MM.1S (cell line): ENCODE measurements at places on chromosomes 5 and 9.

GRCh38 chr5:76404223-76405211, 1.4 kb downstream of the IQGAP2 start:
- peak overlapping the region; percentile 99 for H3K27ac ChIP-seq
- H3K36me3 ChIP-seq, result no peaks in the 10 kb centered on the region
- peak overlapping the region; percentile 79 for H3K4me3 ChIP-seq
- peaks cover 35% of the 10 kb centered on the region for H3K4me1 ChIP-seq
- DNase-seq, result peak; percentile 79

DNA sequence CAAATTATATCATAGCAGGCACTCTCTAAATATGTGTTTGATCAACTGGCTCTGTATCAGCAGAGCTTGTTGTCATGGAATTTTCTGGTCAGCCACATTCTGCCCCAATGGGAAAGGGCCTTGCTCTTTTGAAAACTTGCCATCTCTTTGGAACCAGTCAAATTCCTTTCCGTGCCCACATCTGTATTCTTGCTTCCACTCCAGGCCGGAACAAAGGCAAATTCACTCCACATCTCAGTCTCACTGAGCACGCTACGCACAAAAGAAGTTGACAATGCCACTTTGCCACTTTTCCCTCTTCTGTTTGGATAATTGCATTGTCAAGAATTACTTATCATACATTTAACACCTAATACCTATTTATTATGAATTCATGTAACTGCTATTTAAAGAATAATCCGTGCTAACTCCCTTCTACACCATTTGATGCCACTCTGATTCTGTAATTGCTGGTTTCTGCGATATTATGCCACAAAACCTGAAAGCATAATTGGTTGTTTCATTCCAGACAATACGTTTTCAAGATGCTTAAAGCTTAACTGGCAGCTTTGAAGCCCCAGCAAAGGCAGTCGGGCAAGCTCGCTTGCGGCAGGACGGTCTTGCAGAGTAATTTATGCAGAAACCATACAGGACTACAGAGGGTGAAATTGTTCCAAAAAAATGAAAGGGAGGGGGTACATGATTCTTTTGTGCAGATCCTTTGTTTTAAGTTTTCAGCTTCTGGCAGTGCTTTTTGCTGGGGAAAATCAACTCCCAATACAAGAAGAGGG, 277.7 kb downstream of the MSX2 start:
- no peaks in the 10 kb centered on the region for H3K36me3 ChIP-seq
- H3K27me3 ChIP-seq, result no peaks in the 10 kb centered on the region; the same call in 1 of the 2 replicates
- no peak overlapping the region for H3K27ac ChIP-seq
- DNase-seq, result no peak
- H3K4me3 ChIP-seq, result no peak overlapping the region

GRCh38 chr9:31623511-31623910, 760.9 kb upstream of the ACO1 start:
- DNase-seq, result no peak
- no peaks in the 10 kb centered on the region for H3K4me1 ChIP-seq
- no peaks in the 10 kb centered on the region for H3K36me3 ChIP-seq

DNA sequence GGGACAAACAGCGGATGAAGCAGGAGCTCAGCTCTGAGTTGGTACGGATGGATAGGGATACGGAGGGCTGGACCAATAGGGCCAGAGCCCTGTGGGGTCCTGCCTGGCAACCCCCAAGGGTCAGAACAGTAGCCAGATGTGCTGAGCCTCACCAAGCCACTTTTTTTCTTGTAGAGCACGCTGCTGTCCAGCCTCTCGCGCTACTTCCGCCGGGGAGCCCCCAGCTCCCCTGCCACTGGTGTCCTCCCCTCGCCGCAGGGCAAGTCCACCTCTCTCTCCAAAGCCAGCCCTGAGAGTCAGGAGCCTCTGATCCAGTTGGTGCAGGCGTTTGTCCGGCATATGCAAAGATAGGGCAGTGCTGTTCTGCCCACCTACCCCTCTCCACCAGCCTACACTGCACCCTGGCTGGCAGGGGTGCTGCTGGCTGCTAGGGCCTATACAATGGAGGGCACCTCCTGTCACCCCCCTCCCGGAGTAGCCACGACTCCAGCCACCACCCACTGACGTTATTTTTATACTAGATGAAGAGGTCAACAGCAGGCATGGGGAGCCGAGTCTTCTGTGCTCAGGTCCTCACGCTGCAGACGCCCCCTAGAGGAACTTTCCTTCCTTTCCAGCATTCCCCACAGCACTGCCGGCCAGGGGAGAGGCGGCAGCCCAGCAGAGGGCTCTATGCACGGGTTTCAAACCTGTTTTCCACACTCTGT, 21.6 kb downstream of the SH3GLB2 start:
- H3K27ac ChIP-seq, result peak overlapping the region; percentile 47; the same call in 1 of the 2 replicates
- peaks cover 8% of the 10 kb centered on the region; the same call in 1 of the 2 replicates for H3K36me3 ChIP-seq
- H3K27me3 ChIP-seq, result no peaks in the 10 kb centered on the region
- DNase-seq, result peak; percentile 65
- H3K4me3 ChIP-seq, result no peak overlapping the region

GRCh38 chr9:110691002-110691549, 22.5 kb downstream of the MUSK start:
- no peaks in the 10 kb centered on the region for H3K27me3 ChIP-seq
- no peak overlapping the region for H3K27ac ChIP-seq
- DNase-seq, result no peak
- H3K4me3 ChIP-seq, result no peak overlapping the region

DNA sequence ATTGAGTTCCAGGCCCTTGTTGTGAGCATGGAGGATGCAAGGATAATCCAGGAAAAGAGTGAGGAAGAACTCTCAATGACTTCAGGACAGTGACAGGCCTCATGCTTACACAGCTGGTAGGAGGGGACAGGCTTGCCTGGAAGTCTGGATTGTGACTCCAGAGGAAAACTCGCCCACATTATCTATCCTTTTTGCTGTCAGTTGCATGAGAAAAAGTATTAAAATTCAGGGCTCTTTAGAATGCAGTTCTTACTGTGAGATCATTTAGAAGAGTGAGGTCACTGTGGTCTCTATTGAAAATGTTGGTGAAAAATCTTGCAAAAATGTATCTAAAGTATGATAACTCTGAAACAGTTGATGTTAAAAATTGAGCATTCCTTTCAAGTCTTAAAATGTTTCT, 30.5 kb downstream of the NTRK2 start:
- no peak overlapping the region for H3K27ac ChIP-seq
- H3K36me3 ChIP-seq, result no peaks in the 10 kb centered on the region
- DNase-seq, result no peak
- H3K4me1 ChIP-seq, result peaks cover 26% of the 10 kb centered on the region

- no peak overlapping the region for H3K4me3 ChIP-seq
- no peaks in the 10 kb centered on the region for H3K36me3 ChIP-seq
- no peaks in the 10 kb centered on the region for H3K27me3 ChIP-seq
- H3K4me1 ChIP-seq, result no peaks in the 10 kb centered on the region
Measured at GRCh38 chr9:113638897-113639296, 175.4 kb downstream of the RGS3 start.

GRCh38 chr5:127931396-127931795, 152.2 kb upstream of the SLC12A2 start:
- no peak for DNase-seq
- no peaks in the 10 kb centered on the region for H3K36me3 ChIP-seq
- H3K4me1 ChIP-seq, result no peaks in the 10 kb centered on the region
- H3K27ac ChIP-seq, result no peak overlapping the region
- H3K4me3 ChIP-seq, result no peak overlapping the region

DNA sequence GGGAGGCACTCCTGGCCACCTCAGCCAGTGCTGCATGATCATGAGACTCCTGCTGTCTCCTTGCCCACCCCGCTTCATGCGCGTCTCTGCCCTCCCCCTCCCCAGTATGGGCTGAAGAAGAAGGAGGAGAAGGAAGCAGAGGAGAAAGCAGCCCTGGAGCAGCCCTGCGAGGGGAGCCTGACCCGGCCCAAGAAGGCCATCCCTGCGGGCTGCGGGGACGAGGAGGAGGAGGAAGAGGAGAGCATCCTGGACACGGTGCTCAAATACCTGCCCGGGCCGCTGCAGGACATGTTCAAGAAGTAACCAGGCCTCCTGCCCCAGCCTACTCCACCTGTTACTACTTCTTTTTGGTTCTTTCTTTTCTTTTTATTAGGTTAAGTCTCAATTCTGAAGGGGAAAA, 8.4 kb downstream of the CPLX2 start:
- H3K4me3 ChIP-seq, result no peak overlapping the region
- peaks cover 14% of the 10 kb centered on the region for H3K27me3 ChIP-seq
- no peaks in the 10 kb centered on the region for H3K36me3 ChIP-seq
- no peak for DNase-seq
- no peak overlapping the region for H3K27ac ChIP-seq

DNA sequence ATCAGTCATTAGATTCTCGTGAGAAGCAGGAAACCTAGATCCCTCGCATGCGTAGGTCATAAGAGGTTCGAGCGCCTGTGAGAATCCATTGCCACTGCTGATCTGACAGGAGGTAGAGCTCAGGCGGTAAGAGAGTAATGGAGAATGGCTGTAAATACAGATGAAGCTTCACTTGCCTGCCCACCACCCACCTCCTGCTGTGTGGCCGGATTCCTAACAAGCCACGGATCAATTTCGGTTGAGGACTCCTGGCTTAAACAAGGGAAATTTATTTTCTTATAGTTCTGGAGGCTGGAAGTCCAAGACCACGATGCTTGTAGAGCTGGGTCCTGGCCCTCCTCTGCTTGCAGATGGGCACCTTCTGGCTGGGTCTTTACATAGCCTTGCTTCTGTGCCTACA, 200.4 kb downstream of the PCSK5 start:
- no peak overlapping the region for H3K27ac ChIP-seq
- H3K4me3 ChIP-seq, result no peak overlapping the region
- H3K36me3 ChIP-seq, result no peaks in the 10 kb centered on the region
- H3K27me3 ChIP-seq, result no peaks in the 10 kb centered on the region
- no peak for DNase-seq

GRCh38 chr9:96859461-96860198, 5.3 kb upstream of the ZNF782 start:
- H3K4me1 ChIP-seq, result no peaks in the 10 kb centered on the region
- no peaks in the 10 kb centered on the region for H3K36me3 ChIP-seq
- no peak for DNase-seq
- no peaks in the 10 kb centered on the region for H3K27me3 ChIP-seq
- H3K4me3 ChIP-seq, result no peak overlapping the region
- H3K27ac ChIP-seq, result no peak overlapping the region

GRCh38 chr5:17432569-17432968, 65.5 kb upstream of the TAF11L2 start:
- peaks cover 12% of the 10 kb centered on the region for H3K4me1 ChIP-seq
- no peaks in the 10 kb centered on the region for H3K36me3 ChIP-seq
- no peak overlapping the region for H3K4me3 ChIP-seq
- no peak overlapping the region for H3K27ac ChIP-seq

DNA sequence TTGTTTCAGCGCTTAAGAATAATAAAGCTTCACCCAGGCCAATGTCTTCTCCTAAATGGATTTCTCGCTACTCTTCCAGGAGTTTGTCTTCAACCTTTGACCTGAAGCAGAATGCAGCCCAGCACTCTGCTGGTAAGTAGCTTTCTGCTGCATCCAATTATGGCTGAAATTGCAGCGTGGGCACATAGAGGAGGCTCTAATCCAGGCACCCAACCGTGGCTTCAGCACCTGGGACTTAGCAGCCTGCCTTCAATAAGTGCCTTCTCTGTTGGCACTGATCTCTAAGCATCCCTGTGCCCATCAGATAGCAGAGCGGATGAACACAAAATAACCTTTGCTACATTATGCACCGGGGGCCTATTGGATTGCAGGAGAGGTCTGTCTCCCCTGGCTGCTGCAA, 105.2 kb downstream of the TRIM32 start:
- no peak for DNase-seq
- H3K27ac ChIP-seq, result no peak overlapping the region
- H3K4me1 ChIP-seq, result no peaks in the 10 kb centered on the region
- no peaks in the 10 kb centered on the region for H3K36me3 ChIP-seq
- H3K27me3 ChIP-seq, result no peaks in the 10 kb centered on the region

DNA sequence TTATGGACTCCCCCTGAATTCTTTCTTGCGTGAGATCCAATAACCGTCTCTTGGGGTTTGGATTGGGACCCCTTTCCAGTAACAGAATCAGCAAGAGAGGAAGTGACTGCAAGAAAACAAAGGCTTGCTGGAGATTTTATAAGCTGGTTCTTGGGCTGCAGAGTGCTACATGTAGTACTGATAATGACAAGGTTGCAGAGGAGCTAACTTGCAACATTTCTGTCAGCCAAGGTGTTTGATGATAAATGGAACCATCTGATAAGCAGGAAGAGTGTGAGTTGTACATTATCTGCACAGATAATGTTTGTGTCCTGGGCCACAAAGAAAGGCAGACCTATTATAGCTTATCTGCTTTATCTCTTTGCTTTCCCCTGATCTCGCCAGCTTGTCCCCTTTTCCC, 37.1 kb downstream of the DNAJB5 start:
- no peaks in the 10 kb centered on the region for H3K36me3 ChIP-seq
- H3K27ac ChIP-seq, result no peak overlapping the region
- no peaks in the 10 kb centered on the region for H3K27me3 ChIP-seq
- H3K4me3 ChIP-seq, result no peak overlapping the region

DNA sequence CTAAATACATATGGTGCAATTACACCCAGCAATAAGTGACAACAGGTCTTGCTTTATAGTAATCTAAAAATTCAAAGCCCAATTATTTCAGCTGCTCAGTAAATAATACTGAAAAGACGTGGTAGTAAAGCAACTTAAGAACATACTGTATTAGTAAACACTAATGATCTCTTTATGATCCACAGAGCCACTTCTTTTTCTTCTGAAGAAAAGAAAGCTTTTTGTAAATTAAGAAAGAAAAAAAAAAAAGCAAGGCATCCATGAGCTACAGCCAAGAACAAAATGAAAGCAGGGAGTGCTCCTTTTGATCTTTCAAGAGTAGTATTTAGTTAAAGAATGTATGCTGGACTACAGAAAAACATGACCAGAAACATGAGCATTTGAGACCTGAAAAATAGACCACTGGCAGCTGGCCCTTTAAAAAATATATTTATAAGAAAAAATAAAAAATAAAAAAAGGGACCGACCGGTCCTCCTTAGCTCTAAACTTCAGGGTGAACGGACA, 348.7 kb downstream of the GLIS3 start:
- no peak overlapping the region for H3K27ac ChIP-seq
- no peaks in the 10 kb centered on the region for H3K27me3 ChIP-seq
- no peaks in the 10 kb centered on the region for H3K4me1 ChIP-seq
- no peak overlapping the region for H3K4me3 ChIP-seq
- H3K36me3 ChIP-seq, result no peaks in the 10 kb centered on the region

DNA sequence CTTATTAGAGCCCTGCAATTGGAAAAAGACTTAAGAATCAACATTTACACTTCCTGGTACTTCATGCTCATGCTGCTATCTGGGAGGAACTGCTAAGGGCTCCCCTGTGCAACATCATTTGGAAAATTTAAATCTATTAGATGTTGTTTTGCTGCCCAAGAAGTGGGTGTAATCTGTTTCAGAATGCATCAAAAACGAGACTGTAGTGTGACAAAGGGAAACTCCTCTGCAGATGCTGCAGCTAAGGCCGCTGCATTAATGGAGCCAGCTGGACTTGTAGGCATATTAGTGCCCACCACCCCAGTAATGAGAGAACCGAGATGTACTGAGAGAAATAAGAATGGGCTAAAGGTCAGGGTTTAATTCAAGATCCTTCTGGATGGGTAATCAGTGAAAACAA, 11.1 kb upstream of the PAIP1 start:
- no peaks in the 10 kb centered on the region for H3K36me3 ChIP-seq
- no peaks in the 10 kb centered on the region for H3K27me3 ChIP-seq
- H3K4me1 ChIP-seq, result no peaks in the 10 kb centered on the region; the same call in 1 of the 2 replicates
- DNase-seq, result no peak
- no peak overlapping the region for H3K27ac ChIP-seq
